ENCODE measurements at places on chromosomes 2 and 18. TPM values are rescaled to one million over a fixed set of nuclear protein-coding genes. Genes with fewer than 3 reads are reported as not detected.
A peak's percentile ranks its signal among the peaks of the same experiment; 100 is the strongest.

Gene PSTPIP2
- polyA plus RNA-seq = 2.4 TPM

Gene GAL3ST2
- polyA plus RNA-seq = 0.20 TPM

Gene RNF152
- polyA plus RNA-seq = 5.2 TPM

Gene HOXD13
- polyA plus RNA-seq = not detected

Gene CXCR1
- polyA plus RNA-seq = not detected

Gene CDH20
- 1.4 TPM for polyA plus RNA-seq

Gene TLX2
- not detected for polyA plus RNA-seq

Gene RGPD4
- 0.03 TPM for polyA plus RNA-seq

Gene CCBE1
- polyA plus RNA-seq = 3.3 TPM

Gene MOCOS
- 0.14 TPM for polyA plus RNA-seq

Gene RGPD3
- polyA plus RNA-seq = 0.08 TPM

Gene ZNF532
- polyA plus RNA-seq = 54.2 TPM

Gene LINC00305
- polyA plus RNA-seq = not detected

Gene SIX3
- not detected for polyA plus RNA-seq

GRCh38 chr2:134663451-134664450, 55.0 kb downstream of the TMEM163 start:
- no peak for DNase-seq

GRCh38 chr2:159042115-159042850, 73.8 kb downstream of the TANC1 start:
- no peak for DNase-seq

- DNase-seq = no peak
Measured at GRCh38 chr2:66202586-66202985, 232.3 kb upstream of the MEIS1 start.

DNA sequence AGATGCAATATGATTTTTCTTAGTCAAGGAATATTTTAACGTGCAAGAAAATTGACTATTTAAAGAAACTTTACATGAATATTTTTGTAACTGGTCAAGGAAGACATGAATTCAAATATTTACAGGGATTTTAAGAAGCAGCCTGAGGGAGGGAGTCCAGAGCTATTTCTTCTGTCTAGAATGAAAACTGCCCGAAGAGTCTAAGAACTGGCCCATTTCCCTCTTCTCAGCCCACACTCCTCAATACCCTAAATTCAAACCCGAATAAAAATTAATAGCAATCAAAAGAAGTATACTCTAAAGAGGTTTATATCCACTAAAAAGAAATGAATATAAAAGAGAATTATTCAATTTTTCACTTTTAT, 6.5 kb upstream of the NDUFV2 start:
- DNase-seq = no peak

- peak; percentile 13 for DNase-seq
Measured at GRCh38 chr2:179422037-179422643, 157.5 kb upstream of the SESTD1 start.

GRCh38 chr2:205746420-205746785, 64.1 kb downstream of the NRP2 start:
- no peak for DNase-seq

DNA sequence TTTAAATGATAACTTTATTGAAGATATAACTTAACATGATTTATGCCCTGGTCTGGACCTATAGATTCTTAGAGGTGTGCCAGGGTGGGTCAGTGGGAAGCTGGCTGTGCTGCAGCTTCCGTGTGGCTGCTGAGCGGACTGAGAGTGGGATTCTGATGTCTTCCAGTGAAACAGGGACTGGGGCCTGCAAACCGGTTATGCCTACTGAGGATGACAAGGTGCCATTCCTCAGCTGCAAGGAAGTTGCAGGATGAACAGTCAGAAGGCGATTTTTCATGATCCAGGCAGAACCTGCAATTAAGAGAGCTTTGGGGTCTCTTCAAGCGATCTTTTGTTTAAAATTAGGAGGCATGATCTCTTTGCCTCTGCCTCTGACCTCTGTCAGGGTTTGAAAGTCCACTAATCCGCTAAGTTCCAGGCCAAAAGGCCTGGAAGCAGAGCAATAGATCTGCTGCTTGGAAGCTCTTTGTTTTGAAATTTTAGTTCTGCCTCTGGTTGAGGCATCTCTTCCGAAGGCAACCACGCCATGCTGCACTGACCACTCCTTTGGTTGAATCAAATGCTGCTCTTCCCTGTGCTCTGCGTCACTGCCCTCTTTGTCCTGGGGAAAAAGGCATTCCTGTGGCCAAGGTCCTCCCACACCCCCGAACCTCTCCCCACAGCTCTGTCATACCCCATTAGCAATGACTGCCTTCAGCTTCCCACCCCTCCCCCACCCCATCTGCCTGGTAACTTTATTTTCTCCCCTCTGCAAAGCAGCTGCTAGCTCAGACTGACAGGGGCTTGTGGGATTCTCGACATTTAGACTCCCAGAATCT, 2.0 kb downstream of the TMEM169 start:
- no peak for DNase-seq

- no peak for DNase-seq
Measured at GRCh38 chr2:160257743-160258491, 57.8 kb upstream of the ITGB6 start.

- no peak for DNase-seq
Measured at GRCh38 chr2:8422450-8422800, 259.4 kb upstream of the ID2 start.

- no peak for DNase-seq
Measured at GRCh38 chr2:127609818-127610217, 36.1 kb upstream of the GPR17 start.

- DNase-seq = no peak
Measured at GRCh38 chr2:212537726-212538304, 787 bp downstream of the ERBB4 start.

DNA sequence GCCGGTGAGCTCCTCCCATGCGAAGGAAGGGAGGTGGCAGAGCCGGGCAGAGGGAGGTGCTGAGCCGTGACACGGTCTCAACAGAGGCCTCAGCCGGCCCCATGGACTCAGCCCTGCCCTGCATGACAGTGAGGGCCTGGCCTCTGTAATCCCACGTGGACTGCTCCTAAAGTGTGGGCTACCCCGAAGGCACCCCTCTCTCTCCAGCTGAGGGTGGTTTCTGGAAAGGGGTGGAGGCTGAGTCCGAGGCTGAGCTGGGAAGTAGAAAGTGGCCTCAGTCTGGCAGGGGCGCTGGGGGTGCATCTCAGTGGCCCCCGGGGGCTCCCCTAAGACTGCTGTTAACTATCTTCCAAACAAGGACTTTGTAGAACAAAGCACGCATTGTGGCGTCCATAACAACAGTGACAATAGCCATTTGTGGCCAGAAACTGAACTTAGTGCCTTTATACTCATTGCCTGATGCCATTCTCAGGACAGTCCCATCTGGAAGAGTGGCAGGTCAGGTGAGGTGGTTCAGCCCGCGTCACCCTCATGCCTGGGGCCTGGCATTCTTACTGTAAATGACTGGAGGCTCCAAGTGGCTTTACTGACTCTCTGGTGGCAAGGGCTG, 192.4 kb downstream of the TWIST2 start:
- DNase-seq = no peak

DNA sequence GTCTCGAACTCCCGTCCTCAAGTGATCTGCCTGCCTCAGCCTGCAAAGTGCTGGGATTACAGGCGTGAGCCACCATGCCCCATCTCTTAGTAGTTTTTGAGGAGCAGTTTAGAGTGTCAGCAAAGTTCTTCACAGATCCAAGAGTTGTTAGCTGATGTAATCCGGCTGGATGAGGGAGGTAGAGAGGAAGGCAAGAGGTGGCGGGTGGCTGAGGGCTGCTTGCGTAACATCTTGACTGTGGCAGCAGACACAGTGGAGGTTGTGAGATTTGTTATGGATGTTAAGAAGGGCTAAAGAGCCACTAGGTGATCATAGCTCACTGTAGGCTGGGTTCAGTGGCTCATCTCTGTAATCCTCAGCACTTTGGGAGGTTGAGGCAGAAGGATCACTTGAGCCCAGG, 19.5 kb upstream of the FAM136A start:
- DNase-seq = no peak

DNA sequence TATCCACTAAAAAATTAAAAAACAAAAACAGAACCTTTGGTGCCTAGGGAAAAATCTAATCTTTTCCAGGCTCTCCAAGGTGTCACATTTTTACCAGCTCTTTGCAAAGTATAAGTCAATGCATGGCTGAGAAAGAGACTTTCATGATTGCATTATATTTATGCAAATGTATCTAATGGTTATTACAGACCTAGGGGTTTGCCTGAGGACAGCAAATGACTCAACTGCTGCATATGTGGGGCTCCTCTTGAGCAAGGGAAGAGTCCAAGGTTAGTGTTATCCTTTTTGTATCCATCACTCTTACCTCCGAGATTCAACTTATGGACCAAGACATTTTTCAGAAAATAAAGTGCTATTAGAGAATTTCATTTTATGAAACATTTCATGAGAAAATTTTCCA, 33.9 kb upstream of the RMP24 start:
- no peak for DNase-seq

GRCh38 chr2:226552571-226553285, 246.9 kb downstream of the IRS1 start:
- no peak for DNase-seq

DNA sequence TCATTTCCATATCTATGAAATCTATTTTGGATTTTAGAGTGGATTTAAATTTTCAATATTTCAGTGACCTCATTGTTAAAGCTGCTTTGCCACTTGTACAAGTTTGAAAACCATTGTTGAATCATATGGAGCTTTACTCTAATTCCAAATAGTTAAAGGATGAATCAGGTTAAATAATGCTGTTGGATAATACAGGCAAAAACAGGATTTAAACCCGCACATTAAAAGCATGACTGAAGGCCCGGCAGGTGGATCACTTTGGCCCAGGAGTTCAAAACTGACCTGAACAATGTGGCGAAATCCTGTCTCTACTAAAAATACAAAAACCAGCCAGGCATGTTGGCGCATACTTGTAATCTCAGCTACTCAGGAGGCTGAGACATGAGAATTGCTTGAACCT, 68.3 kb downstream of the RIF1 start:
- no peak for DNase-seq

DNA sequence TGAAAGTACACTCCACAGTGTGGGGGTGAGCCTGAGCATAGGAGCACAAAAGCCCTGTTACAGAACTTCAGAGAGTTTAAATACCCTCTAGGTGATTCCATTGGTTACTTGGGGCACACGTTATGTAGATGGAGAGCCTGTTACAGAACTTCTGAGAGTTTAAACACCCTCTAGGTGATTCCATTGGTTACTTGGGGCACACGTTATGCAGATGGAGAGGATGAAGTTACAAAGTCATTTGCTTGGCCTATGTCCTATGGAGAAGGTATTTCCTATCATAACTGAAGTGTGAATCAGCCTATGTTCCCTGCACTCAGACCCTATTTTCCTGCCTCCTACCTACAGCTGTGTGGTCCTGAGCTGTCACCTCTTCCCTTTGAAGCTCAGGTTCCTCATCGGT, 3.8 kb upstream of the CAPN10 start:
- DNase-seq = no peak

GRCh38 chr2:189179570-189179950, at the start of gene COL5A2:
Gene COL5A2 (minus strand): TSS chr2:189179761. CDS start chr2:189179604, 157 bp downstream.
- peak; percentile 91 for DNase-seq

DNA sequence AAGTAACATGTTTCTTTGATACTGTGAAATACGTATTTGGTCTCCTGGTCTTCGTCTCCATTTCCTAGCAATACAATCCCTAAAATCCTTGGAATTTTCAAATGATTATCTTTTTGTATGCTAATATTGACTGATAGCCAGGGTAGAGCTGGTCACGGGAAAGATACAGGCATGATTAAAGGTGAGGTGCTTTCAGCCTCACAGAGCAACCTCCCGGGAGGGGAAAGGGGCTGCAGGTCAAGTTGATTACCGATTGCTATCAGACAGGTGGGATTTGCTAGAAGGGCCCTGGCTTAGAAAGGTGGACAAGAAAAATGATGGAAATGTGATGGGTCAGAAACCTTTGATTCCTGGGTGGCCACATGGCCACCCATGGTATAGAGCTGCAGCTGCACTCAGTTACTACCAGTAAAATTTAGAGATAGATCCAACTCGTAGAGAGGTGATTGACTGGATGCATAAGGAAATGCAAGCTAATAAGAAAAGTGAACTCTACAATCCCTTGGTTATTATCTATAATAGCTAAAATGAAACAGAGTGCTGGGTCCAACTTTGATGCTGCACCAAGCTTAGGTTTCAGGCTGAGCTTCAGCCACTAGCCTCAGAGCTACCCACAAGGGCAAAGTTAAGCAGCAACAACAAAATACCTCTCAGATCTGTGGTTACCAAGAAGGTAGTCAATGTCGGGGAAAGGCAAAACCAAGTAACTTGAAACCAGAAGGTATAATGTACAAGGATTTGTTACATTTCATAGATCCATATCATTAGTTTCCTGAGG, 15.3 kb downstream of the YPEL5 start:
- no peak for DNase-seq

GRCh38 chr2:66547118-66547517, 112.2 kb downstream of the MEIS1 start:
- no peak for DNase-seq

GRCh38 chr2:66869076-66869475, 434.2 kb downstream of the MEIS1 start:
- DNase-seq = no peak

- DNase-seq = peak; percentile 45
Measured at GRCh38 chr2:30447149-30448045, at the start of gene LCLAT1. Gene LCLAT1 (plus strand): TSS chr2:30447246. CDS start chr2:30525591, 78,345 bp downstream.

DNA sequence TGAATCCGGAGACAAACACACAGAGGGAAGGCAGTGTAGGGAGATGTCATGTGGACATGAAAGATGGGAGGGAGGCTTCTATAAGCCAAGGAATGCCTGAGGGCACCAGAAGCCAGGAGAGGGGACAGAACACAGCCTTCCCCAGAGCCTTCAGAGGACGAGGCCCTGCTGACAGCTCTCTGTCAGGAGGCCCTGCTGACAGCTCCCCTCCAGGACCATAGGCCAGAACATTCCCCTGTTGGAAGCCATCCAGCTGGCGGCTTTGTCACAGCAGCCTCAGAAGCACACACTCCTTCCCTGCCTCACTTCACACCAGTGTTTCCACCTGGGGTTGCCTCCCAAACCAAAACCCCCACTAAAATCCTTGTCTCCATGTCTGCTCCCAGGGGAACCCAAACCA, 171.3 kb upstream of the ID2 start:
- no peak for DNase-seq

- no peak for DNase-seq
Measured at GRCh38 chr2:21269382-21269781, 145.6 kb downstream of the TDRD15 start.

GRCh38 chr2:37585295-37585908, 86.0 kb downstream of the CDC42EP3 start:
- no peak for DNase-seq

GRCh38 chr2:176567361-176567760, 298.1 kb downstream of the MTX2 start:
- no peak for DNase-seq

- no peak for DNase-seq
Measured at GRCh38 chr2:16271231-16271896, 331.0 kb downstream of the MYCN start.

DNA sequence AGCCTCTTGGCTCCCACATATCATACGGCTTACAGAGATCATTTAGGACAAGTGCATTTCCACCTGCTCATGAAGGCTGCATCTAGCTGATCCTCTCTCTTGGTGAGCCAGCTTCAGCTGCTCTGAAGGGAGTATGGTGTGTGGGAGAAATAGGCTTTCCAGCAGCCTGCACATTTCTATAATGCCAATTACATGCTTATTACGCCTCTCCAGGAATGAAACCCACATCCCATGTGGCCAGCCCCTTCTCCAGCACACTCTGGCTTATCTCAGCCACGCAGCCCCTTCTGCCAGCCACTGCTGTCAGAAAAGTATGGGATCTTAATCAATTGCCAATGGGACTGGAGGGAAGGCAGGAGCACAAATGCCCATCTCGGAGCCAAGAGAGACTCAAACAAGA, 117.5 kb downstream of the GALNT14 start:
- DNase-seq = no peak

- DNase-seq = no peak
Measured at GRCh38 chr2:228197504-228197903, 16.0 kb upstream of the SPHKAP start.

- DNase-seq = no peak
Measured at GRCh38 chr18:44764863-44765262, 84.2 kb downstream of the SETBP1 start.
